ENCODE measurements at places on chromosomes 4 and X.

DNA sequence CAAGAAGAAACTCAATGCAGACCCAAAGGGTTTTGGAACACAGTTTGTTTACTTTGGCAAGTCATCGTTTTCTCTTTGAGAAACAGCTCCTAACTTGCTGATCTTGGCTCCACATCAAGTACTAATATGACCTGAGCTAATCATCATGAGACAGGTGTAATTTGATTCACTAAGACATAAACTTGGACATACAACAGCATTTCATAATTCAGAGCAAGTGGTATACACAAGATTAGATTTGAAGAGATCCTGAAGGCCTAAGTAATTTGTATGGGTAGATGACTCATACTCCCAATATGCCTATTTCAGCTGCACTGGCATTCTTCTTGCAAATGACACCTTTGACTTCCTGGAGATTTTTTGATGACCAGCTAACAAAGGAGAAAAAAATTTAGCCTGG is 1521.7 kb downstream of the RPA4 start:
- DNase-seq, result no peak

DNA sequence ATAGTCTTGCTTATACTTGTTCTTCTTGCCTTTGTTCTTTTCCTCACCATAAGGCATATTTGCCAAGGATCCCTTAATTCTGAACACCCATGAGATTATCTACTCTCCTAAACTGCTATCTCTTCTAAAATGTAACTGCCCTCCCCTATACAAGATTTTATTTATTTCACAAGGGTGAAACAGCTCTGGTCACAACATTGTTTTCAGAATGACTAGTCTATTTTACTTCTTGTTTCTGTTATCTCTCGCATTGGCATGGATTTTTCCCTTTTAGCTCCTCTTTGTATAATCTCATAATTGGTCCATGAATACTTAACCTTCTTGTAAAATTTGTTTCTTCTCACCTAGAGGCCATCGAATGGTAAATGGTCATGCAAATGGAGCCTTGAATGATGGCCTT is 17.2 kb upstream of the COL25A1 start:
- DNase-seq, result no peak

GRCh38 chrX:133448512-133449076 is 33.3 kb upstream of the GPC4 start:
- no peak for DNase-seq

DNA sequence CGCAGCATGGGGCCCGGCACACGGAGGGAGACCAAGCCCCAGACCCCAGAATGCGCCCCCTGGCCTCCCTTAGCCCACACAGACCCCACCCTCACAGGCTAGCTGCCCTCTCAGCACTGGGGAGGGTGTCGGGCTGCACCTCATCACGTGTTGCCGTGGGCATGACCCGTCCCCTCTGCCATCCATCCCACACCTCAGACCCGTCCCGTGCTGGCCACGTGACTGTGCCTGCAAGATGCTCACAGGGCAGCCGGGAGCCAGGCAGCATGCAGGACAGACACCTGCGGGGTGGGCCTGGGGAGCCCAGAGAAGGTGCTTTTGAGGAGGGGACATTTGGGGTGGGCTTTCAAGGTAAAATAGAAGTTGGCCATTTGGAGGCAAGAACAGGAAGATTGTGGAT is 4.8 kb downstream of the MSANTD1 start:
- no peak for DNase-seq

- DNase-seq, result no peak
Measured at GRCh38 chr4:174211622-174212044, 71.8 kb downstream of the FBXO8 start.

- DNase-seq, result peak; percentile 66
Measured at GRCh38 chrX:40096395-40097091, 1.2 kb downstream of the BCOR start.

DNA sequence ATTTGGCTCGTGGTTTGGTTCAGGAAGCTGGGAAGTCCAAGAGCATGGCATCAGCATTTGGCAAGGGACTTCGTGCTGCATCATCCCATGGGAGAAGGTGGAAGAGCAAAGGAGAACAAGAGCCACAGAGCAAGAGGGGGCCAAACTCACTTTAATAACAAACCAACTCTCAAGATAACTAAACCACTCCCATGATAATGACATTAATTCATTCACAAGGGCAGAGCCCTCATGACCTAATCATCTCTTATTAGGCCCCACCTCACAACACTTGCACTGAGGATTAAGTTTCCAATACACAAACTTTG is 113.4 kb upstream of the ATXN3L start:
- no peak for DNase-seq

GRCh38 chrX:112874614-112875013 is 34.0 kb upstream of the AMOT start:
- no peak for DNase-seq

- no peak for DNase-seq
Measured at GRCh38 chr4:119977076-119977940, 89.3 kb downstream of the MAD2L1 start.

GRCh38 chr4:56468097-56468422 is 643 bp downstream of the SRP72 start:
- DNase-seq, result no peak

DNA sequence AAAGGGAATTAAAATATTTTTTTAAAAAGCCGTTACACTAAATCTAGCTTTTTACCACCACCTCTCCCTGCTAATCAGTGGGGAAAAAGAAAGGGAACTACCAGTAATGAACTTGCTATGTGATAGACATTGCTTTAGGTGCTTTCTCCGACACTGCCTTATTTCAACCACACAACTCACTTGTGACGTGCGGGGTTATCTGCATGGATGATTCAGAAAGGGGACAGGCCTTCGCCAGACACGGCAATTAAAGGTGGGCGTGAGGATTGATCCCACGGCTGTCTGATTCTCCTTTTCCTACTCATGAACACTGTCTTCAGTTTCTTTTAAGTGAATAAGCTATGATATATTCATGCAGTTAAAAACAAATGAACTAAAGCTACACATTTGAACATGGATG is 882 bp upstream of the CXCR3 start:
- no peak for DNase-seq

DNA sequence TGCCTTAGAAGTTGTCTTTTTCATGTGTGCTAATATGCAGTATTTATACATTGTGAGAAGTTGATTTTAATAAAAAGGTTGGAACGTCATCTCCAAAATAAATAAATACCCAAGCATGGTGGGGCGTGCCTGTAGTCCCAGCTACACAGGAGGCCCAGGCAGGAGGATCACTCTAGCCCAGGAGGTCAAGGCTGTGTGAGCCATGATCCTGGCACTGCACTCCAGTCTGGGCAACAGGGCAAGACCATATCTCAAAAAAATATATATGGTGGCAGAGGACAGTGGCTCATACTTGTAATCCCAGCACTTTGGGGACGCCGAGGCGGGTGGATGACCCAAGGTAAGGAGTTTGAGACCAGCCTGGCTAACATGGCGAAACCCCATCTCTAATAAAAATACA is 6.4 kb downstream of the SLBP start:
- no peak for DNase-seq

- no peak for DNase-seq
Measured at GRCh38 chr4:110787707-110788106, 164.8 kb upstream of the PITX2 start.

DNA sequence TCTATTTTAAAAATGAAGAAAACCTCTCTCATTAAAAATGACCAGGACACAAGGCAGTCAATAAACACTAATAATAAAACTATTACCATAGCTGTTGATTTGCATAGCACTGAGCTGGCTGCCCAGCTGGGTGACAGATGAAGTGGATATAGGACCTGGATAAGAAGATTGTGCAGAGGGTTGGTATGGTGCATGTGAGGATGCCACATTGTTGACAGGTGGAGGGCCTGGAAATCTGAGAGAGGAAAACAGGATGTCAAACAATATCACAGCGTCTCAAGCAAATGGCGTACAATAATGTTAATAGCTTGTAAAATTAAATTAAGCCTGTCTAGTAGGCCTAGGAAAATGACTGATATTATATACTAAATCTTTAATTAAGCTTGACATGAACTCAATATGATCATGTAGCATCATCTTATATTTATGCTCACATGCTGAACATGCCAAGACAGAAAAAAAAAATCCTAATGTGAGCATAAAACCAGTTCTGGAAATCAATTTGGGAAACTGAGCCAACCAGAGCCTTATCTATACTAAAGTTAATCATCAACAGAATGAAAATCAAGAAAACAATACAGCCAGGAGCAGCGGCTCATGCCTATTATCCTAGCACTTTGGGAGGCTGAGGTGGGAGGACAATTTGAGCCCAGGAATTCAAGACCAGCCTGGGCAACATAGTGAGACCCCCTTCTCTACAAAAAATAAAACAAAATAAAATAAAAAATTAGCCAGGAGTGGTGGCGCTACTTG is 18.6 kb downstream of the SEC24D start:
- DNase-seq, result no peak

- DNase-seq, result peak; percentile 83
Measured at GRCh38 chr4:150402871-150403272, 179.1 kb upstream of the MAB21L2 start.

DNA sequence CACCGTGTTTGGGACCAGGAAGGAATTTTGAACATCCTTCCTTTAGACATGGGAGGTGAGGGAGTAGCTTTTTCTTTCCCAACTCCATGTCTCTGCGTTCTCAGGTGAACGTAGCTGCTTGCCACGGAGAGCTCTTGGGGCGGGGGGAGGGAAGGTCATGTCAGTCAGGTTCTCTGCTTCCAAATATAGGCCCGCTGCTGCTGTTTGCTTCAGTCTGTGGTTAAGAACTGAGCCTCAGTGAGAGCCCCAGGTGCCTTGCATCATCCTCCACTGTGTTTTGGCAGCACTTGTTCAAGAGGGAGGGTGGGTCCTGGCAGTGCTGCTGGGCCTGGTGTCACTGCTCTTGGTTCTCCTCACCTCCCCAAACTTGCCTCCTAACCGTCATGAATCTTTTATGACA is 46.5 kb downstream of the HADH start:
- DNase-seq, result no peak

GRCh38 chrX:15646543-15646942 is 18.1 kb downstream of the CLTRN start:
- no peak for DNase-seq

DNA sequence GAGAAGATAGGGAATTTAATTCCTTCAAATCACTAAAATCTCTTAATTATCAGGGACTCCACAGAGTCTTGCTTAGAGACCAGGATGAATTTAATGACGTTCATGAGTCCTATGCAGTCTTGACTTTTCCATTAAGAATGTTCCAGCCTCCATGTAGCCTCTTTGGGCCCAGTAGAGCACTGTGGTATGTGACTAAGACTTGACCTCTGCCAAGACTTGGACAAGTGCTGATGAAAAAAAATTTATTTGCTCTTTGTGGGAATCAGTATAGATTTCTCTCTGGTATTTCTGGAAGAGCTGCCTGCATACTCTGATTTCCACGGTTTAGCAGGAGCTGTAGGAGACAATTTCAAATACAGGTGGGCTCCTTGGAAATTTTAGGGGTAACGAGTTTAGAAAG is 40.6 kb downstream of the CHRDL1 start:
- no peak for DNase-seq

GRCh38 chr4:1023895-1024740 is 12.7 kb downstream of the FGFRL1 start:
- no peak for DNase-seq

GRCh38 chr4:73593631-73594241 is 26.5 kb downstream of the RASSF6 start:
- DNase-seq, result peak; percentile 69

- DNase-seq, result no peak
Measured at GRCh38 chr4:142523111-142523510, 323.0 kb downstream of the INPP4B start.

DNA sequence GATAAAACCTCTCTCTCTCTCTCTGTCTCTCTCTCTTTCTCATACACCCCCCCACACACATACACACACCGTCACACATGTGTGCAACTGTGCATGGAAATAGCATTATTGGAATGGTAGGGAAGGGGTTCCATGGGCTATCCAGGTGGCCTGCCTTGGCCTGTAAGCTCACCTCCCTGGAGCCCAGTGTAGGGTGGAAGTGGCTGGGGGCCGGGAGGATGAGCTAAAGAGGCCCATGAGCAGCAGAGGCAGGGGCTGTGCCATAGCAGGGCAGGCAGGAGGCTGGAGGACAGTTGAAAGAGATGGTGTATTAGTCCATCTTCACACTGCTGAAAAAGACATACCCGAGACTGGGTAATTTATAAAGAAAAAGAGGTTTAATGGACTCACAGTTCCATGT is 74.2 kb downstream of the CYTL1 start:
- no peak for DNase-seq

DNA sequence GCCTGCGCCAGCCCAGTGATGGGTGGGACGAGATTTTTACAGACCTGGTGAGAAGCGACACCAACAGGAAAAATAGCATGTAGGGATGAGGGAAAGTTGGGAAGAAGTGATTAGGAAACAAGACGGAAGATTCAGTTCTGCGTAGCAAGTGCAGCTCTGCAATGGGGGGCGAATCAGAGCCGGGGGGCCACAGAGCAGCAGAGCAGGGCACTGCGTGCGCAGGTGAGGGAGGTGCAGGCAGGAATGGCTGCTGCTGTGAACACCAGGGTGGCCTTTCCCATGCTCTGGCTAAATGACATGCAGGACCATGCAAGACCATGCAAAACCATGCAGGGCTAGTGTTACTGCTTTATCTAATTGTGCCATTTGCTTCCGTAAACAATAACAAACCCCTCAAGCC is 442.7 kb upstream of the FRG1 start:
- DNase-seq, result no peak

GRCh38 chrX:69813677-69814076 is 197.8 kb downstream of the EDA start:
- DNase-seq, result no peak

- DNase-seq, result peak; percentile 94
Measured at GRCh38 chrX:79138658-79139241, 5.7 kb upstream of the GPR174 start.

DNA sequence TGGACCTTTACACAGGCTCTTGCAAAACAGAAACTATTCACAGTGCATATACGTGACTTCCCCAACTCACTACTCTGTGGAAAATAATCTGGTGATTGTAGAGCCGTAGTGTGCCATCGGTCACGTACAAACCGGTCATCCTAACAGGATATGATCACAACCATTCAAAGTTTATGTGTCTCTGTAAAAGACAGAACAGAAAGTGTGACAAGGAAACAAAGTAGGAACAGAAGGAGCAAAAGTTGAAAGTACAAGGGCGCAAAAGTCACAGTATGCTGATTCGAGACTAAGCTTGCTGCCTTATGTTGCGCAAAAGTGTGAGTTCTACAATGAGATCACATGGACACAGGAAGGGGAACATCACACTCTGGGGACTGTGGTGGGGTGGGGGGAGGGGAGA is 18.6 kb downstream of the MEPE start:
- DNase-seq, result peak; percentile 37

GRCh38 chrX:150966235-150966634 is 16.9 kb upstream of the HMGB3 start:
- no peak for DNase-seq

GRCh38 chr4:186400676-186401075 is 134.7 kb downstream of the F11 start:
- no peak for DNase-seq

Data from hematopoietic multipotent progenitor cell treated with erythropoietin and hydrocortisone succinate and interleukin-3 and kit ligand, for 4 days (in vitro differentiated cells).